ENCODE measurements at places on chromosomes 13 and 19.

GRCh38 chr13:105952973-105953290, 582.5 kb downstream of the EFNB2 start:
- DNase-seq = no peak

DNA sequence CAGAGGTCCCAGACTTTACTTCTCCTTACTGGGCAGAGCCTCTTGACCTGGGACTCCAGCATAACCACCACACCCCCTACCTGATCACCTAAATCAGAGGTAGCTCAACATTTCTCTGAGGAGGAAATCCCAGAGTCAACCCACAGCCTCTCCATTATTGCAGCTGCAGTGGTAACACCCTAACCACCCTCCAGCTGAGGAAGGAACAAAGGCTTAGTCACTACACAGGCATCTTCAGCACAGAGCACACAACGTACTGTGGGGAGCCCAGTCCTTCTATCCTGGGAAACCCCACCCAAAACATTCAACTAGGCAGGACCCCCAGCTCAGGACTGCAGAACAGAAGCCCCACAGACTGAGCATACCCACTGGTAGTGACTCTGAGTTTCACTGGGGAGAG, 824.7 kb upstream of the SLITRK5 start:
- DNase-seq = peak; percentile 49

GRCh38 chr13:25276748-25277147, 10.5 kb downstream of the MTMR6 start:
- DNase-seq = peak; percentile 79

DNA sequence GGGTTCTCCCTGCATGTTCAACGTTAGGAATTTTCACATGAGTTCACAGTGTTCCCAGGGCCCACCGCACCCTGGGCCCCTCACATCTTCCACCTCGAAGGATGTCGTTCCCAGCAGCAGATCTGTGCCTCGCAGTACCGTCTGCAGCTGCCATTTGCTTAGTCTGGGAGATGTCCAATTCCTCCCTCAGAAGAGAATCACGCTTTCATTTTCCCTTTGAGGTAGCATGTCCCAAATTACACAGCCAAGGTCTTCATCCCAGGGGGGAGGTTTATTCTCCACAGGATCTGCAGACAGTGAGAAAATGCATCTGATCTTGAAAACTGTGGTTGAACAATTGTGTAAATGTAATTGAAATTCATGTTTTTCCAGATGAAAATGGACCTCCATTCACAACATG, 150.2 kb downstream of the DCT start:
- DNase-seq = no peak

DNA sequence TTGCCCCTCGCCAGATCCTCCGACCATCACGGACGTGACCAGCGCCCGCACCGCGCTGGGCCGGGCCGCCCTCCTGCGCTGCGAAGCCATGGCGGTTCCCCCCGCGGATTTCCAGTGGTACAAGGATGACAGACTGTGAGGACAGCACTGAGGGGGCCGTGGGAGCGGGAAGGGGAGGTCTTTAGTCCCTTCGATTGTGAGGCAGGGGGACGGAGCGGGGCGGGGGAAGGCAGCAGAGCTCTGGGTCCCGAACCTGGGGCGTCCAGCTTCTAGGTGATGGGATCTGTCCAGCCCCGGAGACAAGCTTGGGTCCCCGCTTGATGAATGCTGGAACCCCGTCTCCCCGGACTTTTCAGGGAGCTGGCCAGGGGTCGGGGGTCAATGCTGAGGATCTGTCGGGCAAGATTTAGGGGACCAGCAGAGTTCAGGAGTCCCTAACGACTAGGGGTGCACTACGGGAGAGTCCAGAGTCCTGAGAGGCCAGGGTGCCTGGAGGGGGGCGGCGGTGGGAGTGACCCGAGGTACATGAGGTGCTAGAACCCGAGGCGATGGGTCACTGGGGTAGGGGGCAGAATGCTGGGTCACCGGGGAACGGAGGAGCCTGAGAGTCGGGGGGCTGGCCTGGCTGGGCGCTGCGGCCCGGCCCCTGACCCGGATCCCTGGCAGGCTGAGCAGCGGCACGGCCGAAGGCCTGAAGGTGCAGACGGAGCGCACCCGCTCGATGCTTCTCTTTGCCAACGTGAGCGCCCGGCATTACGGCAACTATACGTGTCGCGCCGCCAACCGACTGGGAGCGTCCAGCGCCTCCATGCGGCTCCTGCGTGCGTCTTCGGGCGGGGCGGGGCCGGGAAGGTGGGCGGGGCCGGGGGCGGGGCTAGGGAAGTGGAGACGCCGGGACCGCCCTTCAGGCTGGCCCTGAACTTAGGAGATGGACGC, 14.6 kb downstream of the VSIG10L start:
- DNase-seq = no peak

DNA sequence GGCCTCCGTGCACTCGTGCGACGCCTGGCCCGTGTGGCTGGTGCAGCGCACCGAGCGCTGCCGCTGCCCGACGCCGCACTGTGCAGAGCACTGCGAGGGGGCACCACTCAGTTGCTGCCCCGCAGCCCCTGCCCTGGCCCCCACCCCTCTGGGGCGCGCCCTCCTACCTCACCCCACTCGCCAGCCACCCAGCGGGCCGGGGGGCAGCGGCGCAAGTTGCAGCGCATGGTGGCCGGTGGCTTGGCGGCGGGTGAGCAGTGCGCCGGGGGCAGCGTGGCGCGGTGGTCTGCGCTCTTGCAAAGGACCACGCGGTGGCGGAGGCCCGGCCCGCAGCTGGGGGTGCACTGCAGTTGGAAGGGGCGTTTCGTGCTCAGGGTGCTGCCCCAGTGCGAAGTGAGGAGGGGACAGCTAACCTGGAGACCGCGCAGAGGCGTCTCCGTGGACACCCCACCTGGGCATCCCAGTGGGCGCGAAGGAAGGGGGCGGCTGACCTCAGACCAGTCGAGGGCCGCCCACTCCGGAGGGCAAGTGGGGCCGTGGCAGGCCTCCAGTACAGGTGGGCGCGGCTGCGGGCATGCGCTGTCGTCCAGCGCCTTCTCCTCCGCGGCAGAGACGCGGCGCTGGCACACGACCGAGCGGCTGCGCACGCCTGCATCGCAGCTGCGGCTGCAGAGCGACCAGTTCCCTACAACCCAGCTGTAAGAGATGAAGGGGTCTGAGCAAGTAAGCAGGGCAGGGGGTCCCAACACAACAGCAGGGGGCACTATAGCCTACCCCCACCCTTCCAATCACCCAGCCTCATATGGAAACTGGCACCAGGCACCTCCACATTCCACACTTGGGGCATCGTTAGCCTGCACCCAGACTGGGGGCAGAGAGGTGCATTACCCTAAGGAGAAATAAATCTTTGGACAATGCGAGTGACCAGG, 8.0 kb upstream of the MYO1F start:
- DNase-seq = no peak

DNA sequence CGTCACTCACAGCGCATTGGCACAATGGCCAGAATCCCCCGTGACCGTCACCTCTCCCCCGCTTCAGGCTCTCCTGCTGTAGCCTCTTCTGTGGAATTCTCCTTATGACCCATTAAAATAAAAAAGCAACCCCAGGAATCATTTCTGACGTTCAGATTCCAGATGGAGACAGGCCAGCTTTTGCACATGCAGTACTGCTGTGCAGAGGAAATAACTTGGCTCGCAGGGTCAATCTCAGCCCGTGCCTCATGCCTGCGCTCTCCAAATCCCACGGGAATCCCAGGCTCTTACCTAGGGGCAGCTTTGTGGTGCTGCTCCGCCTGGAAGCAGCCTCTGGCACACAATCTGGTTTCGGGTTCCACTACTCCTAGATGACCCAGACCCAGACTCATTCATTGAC, 32.7 kb upstream of the SOX1 start:
- no peak for DNase-seq

- DNase-seq = no peak
Observed at GRCh38 chr19:43457809-43458208, 7.6 kb downstream of the LYPD3 start.

GRCh38 chr13:98690348-98691022, 62.0 kb downstream of the SLC15A1 start:
- DNase-seq = no peak

- DNase-seq = no peak
Observed at GRCh38 chr13:94595001-94595949, 677 bp downstream of the TGDS start.

DNA sequence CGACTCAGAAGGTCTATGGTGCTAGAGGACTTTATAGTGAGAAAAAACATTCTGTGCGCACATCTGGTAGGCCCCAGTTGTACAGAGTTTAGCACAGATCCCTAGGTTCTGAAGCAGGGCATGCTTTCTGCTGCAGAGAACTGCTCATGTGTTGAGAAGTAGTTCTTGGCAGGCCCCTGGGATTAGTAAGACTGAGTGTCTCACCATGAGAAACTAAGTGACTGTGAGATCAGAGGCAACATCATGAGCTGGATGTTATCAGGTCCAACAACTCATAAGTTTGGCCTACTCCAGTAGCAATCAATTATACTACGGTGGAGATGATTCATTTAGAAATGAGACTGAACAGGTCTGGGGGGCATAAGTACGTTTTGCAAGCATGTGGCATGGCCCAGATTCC, 507.4 kb upstream of the KLF12 start:
- peak; percentile 26 for DNase-seq

- DNase-seq = no peak
Observed at GRCh38 chr13:39955560-39955959, 300.1 kb downstream of the COG6 start.

GRCh38 chr13:34070006-34070405, 252.1 kb downstream of the RFC3 start:
- peak; percentile 49 for DNase-seq

DNA sequence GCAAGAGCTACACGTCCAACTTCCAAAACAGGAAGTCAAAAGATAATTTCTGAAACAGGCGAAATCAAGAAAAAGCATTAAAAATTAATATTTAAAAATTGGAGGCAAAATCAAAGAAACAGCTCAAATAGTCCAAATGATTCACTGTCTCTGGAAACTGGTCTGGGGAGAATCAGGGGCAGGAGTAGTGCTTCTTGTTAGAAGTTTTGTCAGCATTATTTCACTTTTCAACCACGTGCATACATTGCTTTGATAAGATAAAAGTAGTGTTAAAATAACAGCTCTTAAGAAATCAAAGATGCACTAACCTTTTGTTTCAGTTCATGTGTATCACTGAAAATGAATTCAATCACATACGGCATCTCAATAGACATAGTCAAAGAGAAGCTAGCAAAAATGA, 53.8 kb downstream of the PARP4 start:
- DNase-seq = no peak

DNA sequence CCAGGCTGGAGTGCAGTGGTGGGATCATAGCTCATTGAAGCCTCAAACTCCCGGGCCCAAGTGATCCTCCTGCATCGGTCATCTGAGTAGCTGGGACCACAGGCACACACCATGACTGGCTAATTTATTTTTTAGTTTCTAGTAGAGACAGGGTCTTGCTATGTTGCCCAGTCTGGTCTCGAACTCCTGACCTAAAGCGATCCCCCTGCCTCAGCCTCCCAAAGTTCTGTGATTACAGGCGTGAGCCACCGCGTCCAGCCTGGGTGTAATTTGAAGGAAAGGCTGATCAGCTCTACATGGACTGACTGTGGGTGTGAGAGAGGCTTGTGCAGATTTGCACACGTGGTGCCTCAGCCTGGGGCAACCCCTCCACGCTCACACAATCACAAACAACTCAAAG, 31.1 kb downstream of the ADGRL1 start:
- no peak for DNase-seq

DNA sequence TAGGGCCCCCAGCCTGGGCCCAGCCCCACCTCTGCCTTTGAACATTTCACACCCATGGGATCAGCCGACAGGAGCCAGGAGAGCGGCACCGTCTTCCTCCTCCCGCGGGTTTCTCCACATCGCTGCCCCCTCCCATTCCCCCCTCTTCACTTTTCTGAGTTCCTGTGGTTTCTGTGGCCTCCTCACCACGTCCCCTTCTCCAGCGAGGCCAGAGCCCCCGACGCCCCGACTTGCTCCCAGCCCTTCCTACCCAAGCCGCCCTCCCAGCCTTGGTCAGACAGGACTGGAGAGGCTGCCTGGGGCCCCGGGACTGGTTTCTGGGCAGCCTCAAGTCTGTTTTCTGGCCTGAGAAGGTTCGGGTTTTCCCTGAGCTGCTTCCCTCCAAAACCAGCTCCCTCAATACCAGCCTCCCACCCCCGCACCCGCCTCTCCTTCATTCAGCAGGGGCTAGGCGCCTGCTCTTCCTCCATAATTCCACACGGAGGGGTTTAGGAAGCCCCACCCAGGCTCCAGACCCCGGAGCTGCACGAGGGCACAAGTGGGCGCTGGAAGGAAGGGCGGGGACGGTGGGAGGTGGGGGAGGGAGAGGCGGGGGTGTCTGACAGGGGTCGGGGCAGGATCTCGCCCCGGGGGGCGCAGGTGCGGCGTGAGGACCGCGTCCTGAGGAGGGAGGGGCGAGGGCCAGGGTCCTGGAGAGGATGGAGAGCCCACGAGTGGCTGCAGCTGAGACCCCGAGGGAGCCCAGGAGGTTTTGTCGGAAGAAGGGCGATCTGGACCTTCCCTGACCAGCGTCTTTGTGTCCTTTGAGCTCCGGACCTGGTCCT, 4.0 kb upstream of the SIGLEC10 start:
- no peak for DNase-seq

DNA sequence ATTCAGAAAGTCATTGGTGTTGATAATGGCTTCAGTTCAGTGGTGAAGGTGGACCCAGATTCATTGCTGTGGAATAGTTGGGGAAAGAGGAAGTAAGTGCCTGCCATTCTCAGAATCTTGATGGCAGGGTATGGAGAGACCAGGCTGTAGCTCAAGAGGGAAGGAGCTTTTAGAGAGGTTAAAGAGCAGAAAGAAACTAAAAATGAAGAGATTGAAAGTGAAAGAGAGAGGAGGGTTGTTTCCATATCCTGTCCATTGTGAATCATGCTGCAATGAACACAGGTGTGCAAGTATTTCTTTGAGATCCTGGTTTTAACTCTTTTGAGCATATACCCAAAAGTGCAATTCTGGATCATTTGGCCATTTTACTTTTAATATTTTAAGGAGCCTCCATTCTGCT, 12.5 kb downstream of the GJB6 start:
- no peak for DNase-seq

GRCh38 chr13:48733739-48734335, 80.1 kb downstream of the CYSLTR2 start:
- DNase-seq = no peak

GRCh38 chr13:40464337-40465014, 202.0 kb downstream of the FOXO1 start:
- no peak for DNase-seq

DNA sequence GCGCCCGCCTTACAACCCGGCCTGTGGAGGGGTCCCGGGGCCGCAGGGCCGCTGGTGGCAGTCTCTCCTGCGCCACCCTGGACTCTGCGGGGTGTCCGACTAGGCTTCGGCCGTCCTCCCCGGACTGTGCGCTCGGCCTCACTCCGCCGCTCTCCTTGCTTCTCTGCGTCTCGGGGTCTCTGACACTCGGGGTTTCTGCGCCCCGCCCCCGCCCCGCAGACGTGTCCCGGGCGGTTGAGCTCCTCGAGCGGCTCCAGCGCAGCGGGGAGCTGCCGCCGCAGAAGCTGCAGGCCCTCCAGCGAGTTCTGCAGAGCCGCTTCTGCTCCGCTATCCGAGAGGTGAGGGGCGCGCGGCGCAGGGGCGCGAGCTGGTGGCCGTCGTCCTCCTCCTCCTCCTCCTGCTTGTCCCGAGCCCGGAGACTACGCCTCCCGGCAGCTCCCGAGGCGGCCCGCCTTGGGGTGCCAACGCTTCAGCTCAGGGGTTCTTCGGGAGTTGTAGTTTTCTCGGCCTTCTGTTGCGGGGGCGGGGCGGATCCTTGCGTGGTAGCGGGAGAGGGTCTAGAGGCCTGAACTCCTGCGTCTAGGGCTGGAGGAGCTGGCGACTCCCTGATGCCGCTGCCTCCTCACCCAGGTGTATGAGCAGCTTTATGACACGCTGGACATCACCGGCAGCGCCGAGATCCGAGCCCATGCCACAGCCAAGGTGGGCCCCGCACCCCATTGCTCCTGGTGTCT, 627 bp downstream of the LIN7B start:
- DNase-seq = no peak

- DNase-seq = peak; percentile 6
Observed at GRCh38 chr19:37551129-37551993, 43.2 kb downstream of the ZNF571 start.
